Lung microvascular endothelial cell (primary cell): ENCODE measurements at places on chromosomes 7 and 10.
A peak's percentile ranks its signal among the peaks of the same experiment; 100 is the strongest.

GRCh38 chr7:22564511-22565045, 64.6 kb upstream of the STEAP1B start:
- peak; percentile 93 for DNase-seq

- peak; percentile 81 for DNase-seq
Measured at GRCh38 chr10:110505130-110505770, 7.5 kb downstream of the DUSP5 start.

DNA sequence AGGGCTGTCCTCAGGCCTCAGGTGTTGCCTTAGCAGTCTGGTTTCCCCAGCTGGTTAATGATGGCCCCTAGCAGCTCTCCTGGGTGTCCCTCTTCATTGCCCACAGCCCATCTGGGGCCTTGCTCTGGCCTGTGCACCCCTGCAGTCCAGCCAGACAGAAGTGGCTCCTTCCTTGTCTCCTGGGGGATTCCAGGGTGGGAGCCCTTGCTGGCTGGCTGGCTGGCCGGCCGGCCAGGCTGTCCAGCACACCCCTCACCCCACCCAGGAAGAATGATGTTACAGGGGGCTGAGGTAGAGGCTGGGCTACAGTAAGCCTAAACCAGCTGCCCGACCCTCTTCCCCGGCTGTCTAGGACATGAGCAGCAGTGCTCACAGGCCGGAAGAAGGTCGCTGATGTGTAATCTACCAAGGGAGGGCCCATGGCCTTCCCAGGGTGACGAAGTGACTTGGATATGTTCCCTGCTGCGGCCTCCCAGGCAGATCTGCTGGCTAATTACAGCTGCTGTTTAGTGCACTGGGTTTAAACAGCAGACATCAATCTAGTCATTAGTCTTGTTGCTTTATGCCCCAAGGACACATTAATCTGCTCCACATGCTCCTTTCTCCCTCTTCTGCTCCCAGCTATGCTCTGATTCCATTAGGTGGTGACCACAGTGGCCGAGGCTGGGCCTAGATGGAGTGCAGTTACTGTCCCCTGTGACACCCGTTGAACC, 53.8 kb upstream of the LRRC4 start:
- no peak for DNase-seq

DNA sequence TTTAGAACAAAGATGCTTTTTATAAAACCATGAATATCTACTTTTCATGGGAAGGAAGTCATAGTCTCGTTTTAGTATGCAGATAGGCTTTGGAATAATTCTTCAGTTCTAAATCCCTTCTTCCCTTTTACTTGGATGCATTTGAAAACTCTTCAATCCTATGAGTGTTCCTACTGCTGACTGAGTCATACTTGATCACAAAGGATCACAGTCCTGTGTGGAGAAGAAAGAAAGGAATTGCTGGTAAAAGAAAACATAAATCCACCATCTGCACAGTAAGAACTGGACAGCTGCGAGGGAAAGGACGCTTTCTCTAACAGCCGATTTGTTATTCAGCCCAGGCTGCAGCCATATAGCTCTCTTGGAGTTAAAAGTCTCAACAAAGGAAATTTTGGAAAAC, 209.9 kb downstream of the SEMA3E start:
- no peak for DNase-seq

GRCh38 chr10:63692220-63692896, 171.2 kb downstream of the REEP3 start:
- DNase-seq, result peak; percentile 48

DNA sequence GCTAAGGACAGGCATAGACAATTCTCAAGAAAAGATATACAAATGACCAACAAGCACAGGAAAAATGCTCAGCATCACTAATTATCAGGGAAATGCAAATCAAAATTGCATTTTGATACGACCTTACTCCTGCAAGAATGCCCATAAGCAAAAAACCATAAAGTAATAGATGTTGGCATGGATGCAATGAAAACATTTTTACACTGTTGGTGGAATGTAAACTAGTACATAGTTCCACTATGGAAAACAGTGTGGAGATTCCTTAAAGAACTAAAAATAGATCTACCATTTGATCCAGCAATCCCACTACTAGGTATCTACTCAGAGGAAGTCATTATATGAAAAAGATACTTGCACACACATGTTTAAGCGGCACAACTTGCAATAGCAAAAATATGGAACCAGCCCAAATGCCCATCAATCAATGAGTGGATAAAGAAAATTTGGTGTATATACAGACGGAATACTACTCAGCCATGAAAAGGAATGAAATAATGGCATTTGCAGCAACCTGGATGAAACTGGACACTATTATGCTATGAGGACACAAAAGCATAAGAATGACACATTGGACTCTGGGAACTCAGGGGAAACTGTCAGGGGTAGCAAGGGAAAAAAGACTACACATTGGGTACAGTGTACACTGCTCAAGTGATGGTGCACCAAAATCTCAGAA, 59.3 kb downstream of the DGKI start:
- DNase-seq, result no peak

DNA sequence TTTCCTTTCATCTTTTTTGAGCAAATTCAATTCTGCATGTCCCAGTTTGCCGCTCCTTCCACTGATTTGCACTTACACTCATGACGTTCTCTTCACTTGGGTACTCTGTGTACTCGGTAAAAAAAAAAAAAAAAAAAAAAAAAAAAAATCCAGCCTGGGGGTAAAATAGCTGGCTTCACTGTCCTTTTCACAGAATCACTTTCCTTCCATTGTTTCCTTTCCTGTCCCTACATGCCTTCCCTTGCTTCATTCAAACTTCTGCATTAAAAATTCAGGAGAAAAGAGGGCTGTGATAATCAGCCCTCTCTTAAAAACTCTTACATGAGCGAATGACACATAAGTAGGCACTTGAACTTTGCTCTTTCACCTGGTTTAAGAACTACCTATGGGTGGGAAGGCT, 8.7 kb downstream of the ANKRD1 start:
- peak; percentile 47 for DNase-seq
